ENCODE measurements at places on chromosomes 7 and 10. TPM values are rescaled to one million over a fixed set of nuclear protein-coding genes. Genes with fewer than 3 reads are reported as not detected.
A peak's percentile ranks its signal among the peaks of the same experiment; 100 is the strongest.

- H3K4me3 ChIP-seq, result no peak overlapping the region
- H3K4me1 ChIP-seq, result no peaks in the 10 kb centered on the region
- peaks cover 9% of the 10 kb centered on the region for H3K27me3 ChIP-seq
- H3K36me3 ChIP-seq, result no peaks in the 10 kb centered on the region
- DNase-seq, result no peak
- H3K27ac ChIP-seq, result no peak overlapping the region
Measured at GRCh38 chr7:127047521-127047920, 205.2 kb downstream of the GRM8 start.

- H3K4me3 ChIP-seq, result no peak overlapping the region
- H3K36me3 ChIP-seq, result no peaks in the 10 kb centered on the region
- peaks cover 2% of the 10 kb centered on the region for H3K4me1 ChIP-seq
Measured at GRCh38 chr10:133015816-133016462, 71.8 kb upstream of the ADGRA1 start.

DNA sequence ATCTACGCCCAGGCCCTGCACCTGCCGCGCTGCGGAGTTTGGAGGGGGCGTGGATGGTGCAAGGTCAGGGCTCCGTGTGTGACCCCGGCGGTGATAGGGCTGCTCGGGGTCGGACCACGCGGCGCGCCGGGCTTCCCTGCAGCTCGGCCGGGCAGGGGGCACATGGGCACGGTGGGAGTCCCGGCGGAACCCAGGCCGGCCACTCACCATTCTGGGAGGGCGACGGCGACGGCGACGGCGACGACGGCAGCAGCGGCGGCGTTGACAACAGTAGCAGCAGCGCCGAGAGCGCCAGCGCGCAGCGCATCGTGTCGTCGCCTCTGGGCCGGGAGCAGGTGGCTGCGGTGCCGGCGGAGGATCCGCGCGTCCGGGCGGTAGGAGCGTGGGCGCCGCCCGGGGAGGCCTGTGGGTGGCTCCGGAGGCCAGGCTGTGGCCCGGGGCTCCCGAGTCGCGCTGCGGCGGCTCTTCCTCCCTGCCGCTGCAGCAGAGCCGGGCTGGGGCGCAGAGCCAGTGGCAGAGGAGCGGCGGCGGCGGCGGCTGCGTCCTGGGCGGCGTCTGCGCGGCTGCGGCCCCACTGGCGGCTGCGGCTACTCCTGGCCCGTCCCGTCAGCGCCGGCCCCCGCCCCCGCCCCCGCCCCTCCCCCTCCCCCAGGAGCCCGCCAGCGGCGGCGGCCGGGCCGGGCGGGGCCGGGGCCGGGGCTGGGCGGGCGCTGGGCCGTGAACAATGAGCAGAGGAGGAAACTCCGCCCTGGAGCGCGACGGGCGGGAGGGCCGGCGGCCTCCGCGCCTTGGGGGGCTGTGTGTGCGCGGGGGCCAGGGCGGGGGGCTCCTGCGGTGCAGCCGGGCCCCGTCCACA lies at the start of gene PODXL:
PODXL (minus strand) TSS at position 576 of the 856 bp plus-strand sequence; CDS start at position 307, 269 bp downstream.
- H3K4me1 ChIP-seq, result peaks cover 8% of the 10 kb centered on the region
- H3K27me3 ChIP-seq, result peaks cover 48% of the 10 kb centered on the region
- no peaks in the 10 kb centered on the region for H3K36me3 ChIP-seq
- peak within 1 kb of the TSS; percentile 40 for H3K4me3 ChIP-seq
- no peak within 1 kb of the TSS for H3K27ac ChIP-seq

DNA sequence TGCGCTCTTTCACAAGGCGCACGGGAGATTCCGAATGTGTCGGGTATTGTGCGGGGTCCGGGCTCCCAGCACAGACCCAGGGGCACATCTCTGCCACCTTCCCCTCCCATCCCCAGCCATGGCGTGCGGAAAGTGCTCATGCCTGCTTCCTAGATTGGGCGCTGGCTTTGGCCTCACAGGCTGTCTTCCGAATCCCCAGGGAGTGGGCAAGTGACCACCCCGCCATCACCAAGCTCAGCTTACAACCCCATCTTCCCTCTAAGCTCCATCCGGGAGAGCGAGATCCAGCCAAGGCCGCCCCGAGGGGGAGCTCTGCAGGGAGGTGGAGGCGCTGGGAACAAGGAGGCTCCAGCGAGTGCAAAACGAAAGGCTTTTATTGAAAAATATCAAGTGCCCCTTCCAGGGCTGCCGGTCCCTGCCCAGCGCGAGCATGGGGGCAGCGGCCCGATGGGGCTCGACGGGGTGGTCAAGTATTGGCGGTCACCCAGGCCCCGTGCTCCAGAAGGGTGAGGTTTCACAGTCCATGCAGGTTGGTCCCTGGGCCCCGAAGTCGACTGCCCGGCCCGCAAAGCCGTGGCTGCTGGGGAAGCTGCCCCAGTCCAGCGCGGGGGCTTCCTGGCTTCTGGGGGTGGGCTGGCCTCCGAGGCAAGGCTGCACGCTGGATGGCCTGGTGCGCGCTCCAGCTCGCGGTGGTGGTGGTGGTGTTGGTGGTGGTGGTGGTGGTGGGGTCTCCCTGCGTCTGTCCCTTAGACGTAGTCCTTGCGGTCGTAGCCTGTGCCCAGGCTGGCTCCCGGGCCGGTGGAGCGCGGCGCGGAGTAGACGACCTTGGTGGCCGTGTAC lies 1.2 kb downstream of the CLDN3 start:
- peaks cover 8% of the 10 kb centered on the region for H3K4me1 ChIP-seq
- H3K36me3 ChIP-seq, result no peaks in the 10 kb centered on the region
- no peak overlapping the region for H3K27ac ChIP-seq
- DNase-seq, result no peak
- peaks cover 22% of the 10 kb centered on the region for H3K27me3 ChIP-seq

DNA sequence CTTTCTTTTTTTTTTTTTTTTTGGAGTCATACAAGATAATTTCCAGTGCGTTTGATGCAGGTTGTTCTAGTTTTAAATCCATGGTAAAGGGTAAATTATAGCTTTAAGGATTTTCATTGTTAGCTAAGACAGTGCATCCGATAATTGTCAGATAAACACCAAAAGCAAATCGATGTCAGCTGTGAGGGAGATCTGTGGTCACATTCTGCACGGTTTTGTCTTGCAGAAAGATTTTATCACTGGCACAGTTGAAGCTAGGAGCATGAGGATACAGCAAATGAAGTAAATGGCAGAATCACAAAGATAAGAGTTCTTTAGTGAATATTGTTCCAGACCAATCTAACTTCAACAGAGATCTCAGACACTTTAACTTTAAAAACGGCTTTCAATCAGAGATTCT lies 648.8 kb upstream of the COBL start:
- H3K27me3 ChIP-seq, result no peaks in the 10 kb centered on the region
- no peak overlapping the region for H3K4me3 ChIP-seq
- no peak overlapping the region for H3K27ac ChIP-seq
- no peaks in the 10 kb centered on the region for H3K36me3 ChIP-seq

- no peaks in the 10 kb centered on the region for H3K27me3 ChIP-seq
- no peak for DNase-seq
- peaks cover 5% of the 10 kb centered on the region for H3K4me1 ChIP-seq
- no peaks in the 10 kb centered on the region for H3K36me3 ChIP-seq
Measured at GRCh38 chr7:537911-538634, 18.4 kb upstream of the PDGFA start.

DNA sequence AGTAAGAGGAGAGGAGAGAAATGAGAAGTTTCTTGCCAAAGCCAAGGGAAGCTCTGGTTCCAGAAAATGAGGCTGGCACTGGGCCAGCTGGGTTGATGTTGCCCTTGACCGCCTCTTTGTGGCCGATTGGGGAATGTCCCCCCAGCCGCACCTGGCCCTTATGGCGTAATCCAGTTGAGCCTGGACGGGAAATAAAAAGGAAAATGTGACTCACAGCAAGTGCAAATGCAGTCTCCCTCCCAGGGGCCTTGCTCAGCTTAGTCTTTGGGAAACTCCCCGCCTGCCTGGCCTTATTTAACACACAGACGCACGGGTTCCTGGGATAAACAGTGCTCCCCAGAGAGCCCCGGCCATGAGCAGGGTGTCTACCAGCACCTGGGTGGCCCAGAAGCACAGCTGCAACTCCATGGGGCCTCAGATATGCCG lies 174.8 kb downstream of the KIAA1217 start:
- no peaks in the 10 kb centered on the region for H3K36me3 ChIP-seq
- H3K4me3 ChIP-seq, result peak overlapping the region; percentile 10
- DNase-seq, result peak; percentile 76
- H3K4me1 ChIP-seq, result peaks cover 18% of the 10 kb centered on the region
- H3K27me3 ChIP-seq, result peaks cover 25% of the 10 kb centered on the region

DNA sequence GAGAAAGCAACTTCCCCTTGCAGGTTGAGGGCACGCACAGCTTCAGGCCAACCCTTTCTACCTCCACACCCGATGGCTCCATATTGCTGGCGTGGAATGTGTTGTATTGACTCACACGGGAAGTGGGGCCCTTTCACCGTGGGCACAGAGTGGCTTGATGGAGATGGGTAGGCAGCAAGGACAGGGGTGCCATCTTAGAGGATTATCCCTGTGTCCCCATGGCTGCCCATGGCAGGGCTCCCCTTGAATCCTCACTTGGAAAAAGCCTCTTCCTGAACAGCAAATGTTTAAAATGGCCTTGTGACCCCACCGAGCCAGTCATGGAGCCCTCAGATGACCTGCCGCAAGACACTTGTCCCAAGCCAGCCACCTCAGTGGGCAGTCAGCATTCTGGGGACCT lies 31.2 kb downstream of the CXCL12 start:
- H3K27ac ChIP-seq, result no peak overlapping the region
- no peak overlapping the region for H3K4me3 ChIP-seq
- H3K36me3 ChIP-seq, result no peaks in the 10 kb centered on the region
- no peaks in the 10 kb centered on the region for H3K4me1 ChIP-seq
- H3K27me3 ChIP-seq, result peaks cover 6% of the 10 kb centered on the region
- DNase-seq, result no peak

DNA sequence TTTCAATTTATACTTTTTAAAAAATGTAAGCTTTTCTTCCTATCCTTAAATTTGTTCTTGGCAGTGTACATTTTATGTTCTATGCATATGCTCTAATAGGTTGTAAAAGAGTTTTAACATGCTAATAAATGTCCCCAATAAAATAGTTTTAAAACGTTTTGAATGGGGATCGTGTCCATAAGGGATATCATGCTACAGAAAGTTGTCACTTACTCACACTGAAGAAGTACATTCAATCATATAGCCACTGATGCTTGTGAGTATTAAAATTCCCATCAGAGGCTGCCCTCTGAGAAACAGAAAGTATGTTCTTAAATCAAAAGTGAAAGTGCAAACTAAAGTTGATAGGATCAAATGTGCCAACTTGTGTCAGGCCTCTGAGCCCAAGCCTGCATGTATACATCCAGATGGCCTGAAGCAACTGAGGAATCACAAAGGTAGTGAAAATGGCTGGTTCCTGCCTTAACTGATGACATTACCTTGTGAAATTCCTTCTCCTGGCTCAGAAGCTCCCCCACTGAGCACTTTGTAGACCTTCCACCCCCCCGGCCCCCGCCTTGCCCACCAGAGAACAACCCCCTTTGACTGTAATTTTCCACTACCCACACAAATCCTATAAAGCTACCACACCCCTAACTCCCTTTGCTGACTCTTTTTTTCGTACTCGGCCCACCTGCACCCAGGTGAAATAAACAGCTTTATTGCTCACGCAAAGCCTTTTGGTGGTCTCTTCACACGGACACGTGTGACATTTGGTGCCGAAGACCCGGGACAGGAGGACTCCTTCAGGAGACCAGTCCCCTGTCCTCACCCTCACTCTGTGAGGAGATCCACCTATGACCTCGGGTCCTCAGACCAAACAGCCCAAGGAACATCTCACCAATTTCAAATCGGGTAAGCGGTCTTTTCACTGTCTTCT lies 877 bp upstream of the NOD1 start:
- peak; percentile 58 for DNase-seq
- peak overlapping the region; percentile 84 for H3K27ac ChIP-seq
- H3K36me3 ChIP-seq, result peaks cover 4% of the 10 kb centered on the region
- peak overlapping the region; percentile 88 for H3K4me3 ChIP-seq

DNA sequence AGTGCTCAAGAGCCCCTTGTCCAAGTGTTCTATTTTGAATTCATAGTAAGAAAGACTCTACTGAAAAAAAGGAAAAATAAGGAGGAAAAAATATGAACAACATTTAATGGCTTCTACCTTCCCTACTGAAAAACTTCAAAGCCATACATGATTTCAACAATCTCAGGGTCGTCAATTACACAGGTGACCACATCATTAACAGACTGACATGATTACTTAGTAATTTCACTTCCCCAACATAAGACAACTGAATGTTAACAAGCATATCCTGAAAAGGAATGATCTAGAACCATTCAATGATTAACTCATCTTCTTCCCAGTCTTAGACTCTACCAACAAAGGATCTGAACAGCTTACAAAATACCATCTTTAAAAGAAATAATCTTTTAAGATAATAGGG lies 34.8 kb downstream of the MEOX2 start:
- no peaks in the 10 kb centered on the region for H3K4me1 ChIP-seq
- H3K27ac ChIP-seq, result no peak overlapping the region
- no peak for DNase-seq

DNA sequence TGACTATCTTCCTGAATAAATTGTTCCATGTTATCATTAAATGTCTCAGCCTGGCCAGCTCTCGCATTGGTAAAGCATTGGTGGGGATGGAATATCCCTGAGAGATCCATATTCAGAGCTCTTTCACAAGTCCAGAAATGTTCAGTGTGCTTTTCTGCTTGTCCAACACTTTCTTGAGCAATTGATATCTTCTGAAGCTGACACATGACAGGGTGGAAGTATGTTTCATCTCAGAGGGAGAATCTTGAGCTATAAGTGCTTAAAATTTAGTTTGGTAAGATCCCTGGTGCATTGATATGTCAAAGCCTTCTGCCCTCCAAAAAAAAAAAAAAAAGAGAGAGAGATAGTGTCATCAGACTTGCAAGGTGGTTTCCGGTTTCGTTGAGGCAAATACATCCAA lies 7.4 kb downstream of the IFIT3 start:
- H3K4me3 ChIP-seq, result no peak overlapping the region
- H3K36me3 ChIP-seq, result peaks cover 17% of the 10 kb centered on the region

- no peak overlapping the region for H3K4me3 ChIP-seq
- no peaks in the 10 kb centered on the region for H3K36me3 ChIP-seq
- no peaks in the 10 kb centered on the region for H3K4me1 ChIP-seq
- H3K27ac ChIP-seq, result no peak overlapping the region
- peaks cover 11% of the 10 kb centered on the region for H3K27me3 ChIP-seq
- no peak for DNase-seq
Measured at GRCh38 chr10:101189461-101190401, 39.5 kb downstream of the LBX1 start.

DNA sequence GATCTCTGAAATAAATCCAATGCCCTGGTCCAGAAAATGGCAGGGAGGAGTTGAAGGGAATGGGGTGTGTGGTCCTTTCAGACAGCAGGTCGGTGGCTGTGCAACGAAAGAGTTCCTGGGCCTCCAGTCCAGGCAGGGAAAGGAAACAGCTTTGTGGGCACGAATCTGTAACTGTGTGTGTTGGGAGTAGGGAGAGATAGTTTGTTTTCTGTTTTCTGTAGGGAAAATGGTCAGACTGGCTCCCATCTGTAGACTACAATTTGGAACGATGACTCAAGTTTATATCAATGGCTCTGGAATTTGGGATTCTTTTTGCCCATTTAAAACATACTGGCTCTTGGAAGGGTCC lies 2.6 kb upstream of the HOXA9 start:
- no peak overlapping the region for H3K27ac ChIP-seq
- H3K27me3 ChIP-seq, result peaks cover 75% of the 10 kb centered on the region
- H3K36me3 ChIP-seq, result no peaks in the 10 kb centered on the region

GRCh38 chr7:137325927-137326326 lies 17.6 kb downstream of the PTN start:
- H3K27ac ChIP-seq, result no peak overlapping the region
- H3K4me1 ChIP-seq, result no peaks in the 10 kb centered on the region
- no peak overlapping the region for H3K4me3 ChIP-seq
- no peaks in the 10 kb centered on the region for H3K27me3 ChIP-seq

BMPER gene
- not detected for total RNA-seq

C7orf25 gene
- 5.4 TPM for total RNA-seq

UNCX gene
- not detected for total RNA-seq

ZC3HAV1L gene
- 23.2 TPM for total RNA-seq

PLXDC2 gene
- not detected for total RNA-seq

CASD1 gene
- total RNA-seq, result 14.3 TPM

ZDHHC16 gene
- total RNA-seq, result 42.8 TPM

GPR15LG gene
- not detected for total RNA-seq

NPFFR1 gene
- total RNA-seq, result not detected

CC2D2B gene
- total RNA-seq, result not detected

Measured in activated CD4-positive, alpha-beta T cell treated with anti-CD3 and anti-CD28 coated beads for 36 hours (primary cell).